ENCODE measurements at places on chromosomes 12 and 14.

DNA sequence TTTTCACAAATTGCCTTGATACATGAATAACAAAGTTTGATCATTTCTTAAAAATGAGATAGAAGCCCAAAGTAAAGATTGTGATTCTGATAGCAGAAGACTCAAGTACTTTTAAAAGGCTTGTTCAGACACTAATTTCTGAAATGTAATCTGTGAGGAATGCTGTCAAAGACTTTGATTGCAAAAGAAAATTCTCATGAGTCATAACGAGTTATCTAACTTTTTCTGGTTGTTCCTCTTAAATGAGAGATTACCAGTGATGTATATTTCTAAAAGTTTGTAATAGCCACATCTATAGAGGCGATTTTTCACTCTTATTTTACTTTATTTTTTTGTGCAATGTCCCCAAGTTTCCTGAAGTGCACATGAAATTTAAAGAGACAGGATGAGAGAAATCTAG, 7.0 kb downstream of the PYGL start:
- no peak for DNase-seq

DNA sequence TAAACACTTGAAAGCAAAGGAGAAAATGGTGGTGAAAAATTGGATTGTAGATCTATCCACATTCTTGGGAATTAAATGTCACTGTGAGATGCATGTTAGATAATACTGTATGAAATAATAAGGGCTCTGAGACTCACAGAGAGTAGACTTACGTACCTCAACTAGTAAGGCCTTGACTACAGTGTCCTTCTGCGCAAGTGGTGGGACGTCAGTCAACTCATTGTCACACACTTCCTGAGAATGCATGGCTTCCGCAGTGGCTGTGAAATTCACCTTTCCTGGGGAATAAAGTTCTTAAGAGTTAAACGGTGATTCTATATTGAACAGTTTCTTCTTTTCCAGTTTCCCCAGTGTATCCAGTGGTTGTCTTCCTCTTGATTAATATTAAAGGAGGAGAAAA, 32.6 kb upstream of the PZP start:
- no peak for DNase-seq

DNA sequence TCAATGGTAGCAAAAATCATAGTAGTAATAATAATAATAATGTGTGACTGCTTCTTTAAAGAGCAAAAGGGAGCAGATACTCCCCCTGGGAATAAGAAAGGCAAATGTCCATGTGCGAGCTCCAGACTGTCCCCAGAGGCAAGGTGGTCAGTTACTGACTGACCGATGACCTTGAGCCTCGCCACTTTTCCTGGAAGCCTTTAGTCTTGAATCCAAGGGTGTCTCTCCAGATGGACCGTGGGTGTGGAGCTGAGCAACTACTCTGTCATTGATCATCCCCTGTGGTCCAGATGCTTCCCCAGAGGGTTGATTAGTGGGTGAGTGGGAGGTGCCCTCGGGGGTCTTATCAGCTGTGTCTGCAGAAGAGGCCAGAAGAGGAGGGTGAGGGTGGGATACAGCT, 418.5 kb upstream of the TBX3 start:
- no peak for DNase-seq

DNA sequence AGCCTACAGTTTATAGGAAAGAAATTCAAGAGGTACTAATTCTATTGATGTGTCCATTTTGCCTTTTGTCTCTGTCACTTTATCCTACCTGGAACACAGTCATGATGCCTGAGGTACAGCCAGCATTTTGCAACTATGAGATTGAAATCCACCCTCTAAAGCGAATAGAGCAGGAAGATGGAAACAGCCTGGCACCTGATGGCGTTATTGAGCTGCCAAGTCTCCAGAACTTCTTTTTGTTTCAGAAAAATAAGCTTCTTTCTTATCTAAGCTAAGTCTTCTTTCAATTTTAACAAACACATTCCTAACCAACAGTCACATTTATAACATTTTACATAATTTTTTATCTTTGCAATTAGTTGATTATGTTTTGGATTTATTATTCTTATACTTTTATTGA, 182.1 kb downstream of the PAWR start:
- DNase-seq = no peak

DNA sequence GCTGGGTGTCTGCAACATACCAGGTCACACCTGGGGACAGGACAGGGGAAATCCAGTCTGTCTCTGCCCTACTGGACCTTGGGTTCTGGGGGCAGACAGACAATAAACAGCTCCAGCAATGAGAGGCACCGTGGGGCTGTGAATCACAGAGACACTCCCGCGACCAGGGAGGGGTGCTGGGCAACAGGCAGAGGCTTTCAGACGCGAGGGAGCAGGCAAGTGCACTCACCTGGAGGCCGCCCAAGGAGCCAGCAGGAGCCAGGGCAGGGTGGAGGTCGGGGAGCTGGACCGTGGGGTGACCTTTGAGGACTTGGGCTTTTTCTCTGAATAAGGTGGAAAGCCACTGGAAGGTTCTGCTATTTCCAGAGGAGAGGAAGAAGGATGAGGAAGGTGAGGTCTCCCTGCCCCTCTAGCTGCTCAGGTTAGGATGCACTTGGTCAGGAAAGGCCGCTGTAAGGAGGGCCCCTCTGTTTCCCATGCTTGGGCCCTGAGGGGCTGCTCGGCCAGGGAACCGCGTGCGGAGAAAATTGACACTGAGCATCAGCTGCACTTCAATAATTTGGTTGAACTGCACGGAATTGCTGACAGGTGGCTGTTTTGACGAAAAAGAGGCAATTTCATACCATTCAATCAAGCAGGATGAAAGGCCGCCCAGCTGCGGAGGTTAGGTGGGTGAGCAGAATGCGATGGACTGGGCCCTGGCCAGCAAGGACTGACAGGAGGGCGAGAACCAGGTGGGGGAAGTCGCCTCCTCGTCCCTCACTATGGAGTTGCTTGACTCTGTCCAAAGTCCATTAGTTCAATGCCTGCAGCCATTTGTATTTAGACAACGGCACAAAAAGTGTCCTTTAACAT, 42.2 kb downstream of the JAG2 start:
- no peak for DNase-seq

- DNase-seq = no peak
Measured at GRCh38 chr14:103656756-103657133, 27.7 kb downstream of the KLC1 start.

Measured in sigmoid colon (tissue), 7 donors.